Astrocyte of the spinal cord (primary cell): ENCODE measurements at places on chromosomes 1 and 21.

GRCh38 chr1:19347533-19348172 lies 35.5 kb downstream of the SLC66A1 start:
- DNase-seq = no peak

- peak; percentile 99 for DNase-seq
Measured at GRCh38 chr1:192539297-192540092, 36.1 kb upstream of the RGS1 start.

DNA sequence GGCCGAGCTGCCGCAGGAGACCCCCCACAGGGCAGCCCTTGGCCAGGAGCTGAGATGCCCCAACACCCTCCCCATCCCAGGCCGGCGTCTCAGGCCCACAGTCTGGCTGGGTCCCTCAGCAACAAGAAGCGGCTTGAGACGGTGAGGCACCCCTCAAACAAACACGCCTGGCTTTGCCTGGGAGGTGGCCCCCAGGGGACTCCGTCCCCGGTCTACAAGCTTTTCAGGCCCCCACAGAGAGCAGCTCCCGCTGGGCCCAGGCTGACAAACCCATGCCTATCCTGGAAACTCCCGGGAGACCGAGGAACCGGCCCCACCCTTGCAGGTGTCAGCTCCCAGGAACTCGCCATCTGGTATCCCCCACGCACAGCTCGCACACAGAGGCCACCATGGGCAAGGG lies 67.0 kb downstream of the ARHGEF16 start:
- no peak for DNase-seq

DNA sequence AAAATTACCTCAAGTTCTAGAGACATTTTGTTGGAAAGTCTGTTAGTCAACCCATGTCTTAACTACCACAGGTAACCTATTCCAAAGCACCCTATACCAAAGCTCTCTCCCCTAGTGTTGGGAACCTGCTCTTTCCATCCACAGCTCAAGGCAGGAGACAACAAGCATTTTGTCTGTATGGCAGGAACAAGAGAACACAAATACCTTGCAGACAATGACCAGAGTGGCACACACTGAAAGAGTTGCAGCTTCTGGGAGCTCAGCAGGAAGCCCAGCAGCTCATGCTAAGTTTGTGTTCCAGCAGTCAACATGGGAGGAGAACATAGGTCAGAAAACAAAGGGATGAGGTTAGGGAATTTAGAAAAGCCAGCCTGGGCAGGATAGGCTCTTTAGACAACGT lies 300.8 kb downstream of the HHIPL2 start:
- no peak for DNase-seq

GRCh38 chr1:181990728-181991127 lies 70.8 kb downstream of the ZNF648 start:
- DNase-seq = no peak

- no peak for DNase-seq
Measured at GRCh38 chr1:11764115-11764514, 2.1 kb downstream of the C1orf167 start.

DNA sequence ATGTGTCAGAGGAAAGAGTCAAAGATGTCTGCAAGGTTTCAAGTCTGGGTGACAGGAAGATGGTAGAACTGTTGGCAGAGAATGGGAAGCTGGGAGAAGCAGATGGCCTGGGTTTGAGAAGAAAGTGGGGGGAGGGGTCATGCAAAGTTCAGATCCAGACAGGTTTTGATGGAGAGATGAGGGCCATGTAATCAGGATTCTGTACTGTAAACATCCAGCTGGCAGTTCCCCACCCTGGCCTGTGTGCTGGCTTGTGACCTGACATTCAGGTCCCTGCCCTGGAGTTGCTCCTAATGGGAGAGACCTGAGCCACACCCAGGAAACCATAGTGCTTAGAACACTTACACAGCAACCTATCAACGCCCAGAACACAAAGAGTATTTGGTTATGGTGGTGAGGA lies 15.6 kb upstream of the ETV3 start:
- no peak for DNase-seq

DNA sequence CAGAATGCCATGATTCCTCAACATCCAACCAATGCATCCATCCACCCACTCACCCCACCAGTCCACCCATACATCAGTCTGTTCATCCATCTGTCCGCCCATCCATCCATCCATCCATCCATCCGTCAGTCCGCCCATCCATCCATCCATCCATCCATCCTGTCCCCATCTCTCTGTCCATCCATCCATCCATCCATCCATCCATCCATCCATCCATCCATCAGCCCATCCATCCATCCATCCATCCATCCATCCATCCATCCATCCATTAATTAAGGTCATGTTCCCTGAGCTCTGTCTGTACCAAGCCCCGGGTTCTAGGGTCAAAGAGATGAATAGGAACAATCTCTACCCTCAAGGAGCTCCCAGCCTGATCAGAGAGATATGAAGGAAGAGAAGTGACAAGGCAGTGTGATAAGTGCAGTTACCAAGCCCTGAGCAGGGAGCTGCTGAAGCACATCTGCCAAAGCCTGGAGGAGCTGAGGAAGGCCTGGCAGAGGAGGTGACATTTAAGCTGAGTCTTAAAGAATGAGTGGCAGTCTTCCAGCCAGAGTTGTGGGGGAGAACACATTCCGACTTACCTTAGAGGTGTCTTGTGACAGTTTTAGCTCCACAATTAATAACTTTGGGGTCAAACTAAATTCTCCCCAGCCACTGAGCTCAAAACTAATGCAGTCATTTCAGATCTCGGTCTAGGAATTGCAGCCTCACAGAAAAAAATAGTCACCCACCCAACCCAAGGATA lies 47.9 kb downstream of the GRIK3 start:
- no peak for DNase-seq

DNA sequence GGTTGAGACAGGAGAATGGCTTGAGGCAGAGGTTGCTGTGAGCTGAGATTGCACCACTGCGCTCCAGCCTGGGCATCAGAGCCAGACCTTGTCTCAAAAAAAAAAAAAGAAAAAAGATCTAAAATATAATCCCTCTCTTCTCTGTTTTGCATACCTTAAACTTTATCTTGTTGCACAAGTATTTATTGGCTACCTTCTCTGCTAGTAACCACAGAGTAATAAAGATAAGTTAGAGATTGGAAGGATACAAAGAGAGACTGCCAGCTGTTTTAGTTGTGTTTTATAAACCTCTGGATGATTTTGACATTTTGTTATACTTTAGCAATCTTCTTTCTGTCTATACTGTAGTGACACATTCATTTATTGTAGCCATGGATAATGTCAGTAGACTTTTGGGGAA lies 27.7 kb downstream of the AGO3 start:
- no peak for DNase-seq

DNA sequence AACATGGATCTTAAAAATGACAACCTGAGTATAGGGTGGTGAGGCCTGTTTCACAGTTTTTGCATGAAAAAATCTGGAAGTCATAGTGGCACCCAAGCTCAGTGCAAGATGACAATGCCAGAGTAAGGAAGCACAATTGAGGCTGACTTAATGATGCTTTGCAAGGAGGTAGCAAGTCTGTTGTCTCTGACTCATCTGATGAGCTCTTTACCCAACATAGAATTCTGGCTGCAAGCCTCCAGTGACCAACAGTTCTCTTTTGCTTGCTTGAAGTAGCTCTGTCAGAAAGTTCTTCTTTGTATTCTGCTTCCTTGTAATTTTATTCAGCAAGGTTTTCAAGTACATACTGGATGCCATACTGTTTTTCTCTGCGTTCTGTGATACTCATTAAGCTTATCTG lies 117.1 kb downstream of the FOXD2 start:
- peak; percentile 53 for DNase-seq
